ENCODE measurements at places on chromosomes 12 and 14.

GRCh38 chr12:76899522-76899921 is 20.7 kb upstream of the CSRP2 start:
- no peak for DNase-seq

DNA sequence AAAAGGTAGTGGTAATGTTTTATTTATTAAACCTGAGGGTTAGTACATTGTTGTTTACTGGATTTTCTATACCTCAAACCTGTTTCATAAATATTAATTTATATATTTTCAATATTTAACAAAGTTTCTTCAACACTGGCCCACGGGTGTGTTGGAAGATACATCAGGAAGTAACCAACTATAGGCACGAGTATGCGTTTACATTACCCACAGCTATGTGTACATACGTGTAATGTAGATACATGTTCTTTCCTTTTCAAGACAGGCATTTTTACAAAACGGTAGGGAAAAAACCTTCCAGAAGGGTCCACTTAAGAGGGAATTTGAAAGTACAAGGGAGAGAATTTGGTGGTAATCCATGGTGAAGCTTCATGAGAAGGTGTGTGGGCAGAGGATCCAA is 17.8 kb upstream of the KCNA1 start:
- DNase-seq, result no peak

DNA sequence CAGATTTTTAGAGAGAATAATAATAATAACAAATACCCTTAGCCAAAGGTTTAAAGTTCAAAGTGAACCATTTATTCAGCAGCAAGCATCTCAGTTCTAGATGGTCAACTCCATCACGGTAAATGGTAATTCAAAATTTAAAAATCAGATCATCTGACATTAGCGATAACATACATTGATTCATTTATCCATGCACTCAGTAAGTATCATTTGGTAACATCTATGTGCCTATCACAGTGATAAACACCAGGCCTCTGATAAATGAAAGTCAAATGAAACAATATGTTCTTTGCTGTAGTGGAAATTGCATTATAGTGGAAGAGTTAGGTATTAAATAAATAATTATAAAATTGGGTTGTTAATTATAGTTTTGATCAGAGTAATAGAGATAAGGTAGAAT is 108.8 kb downstream of the CNTN1 start:
- no peak for DNase-seq

- no peak for DNase-seq
These were observed 4.9 kb downstream of the AMN start for GRCh38 chr14:102927346-102927877.

GRCh38 chr12:79370021-79370420 is 320.7 kb downstream of the PAWR start:
- no peak for DNase-seq

DNA sequence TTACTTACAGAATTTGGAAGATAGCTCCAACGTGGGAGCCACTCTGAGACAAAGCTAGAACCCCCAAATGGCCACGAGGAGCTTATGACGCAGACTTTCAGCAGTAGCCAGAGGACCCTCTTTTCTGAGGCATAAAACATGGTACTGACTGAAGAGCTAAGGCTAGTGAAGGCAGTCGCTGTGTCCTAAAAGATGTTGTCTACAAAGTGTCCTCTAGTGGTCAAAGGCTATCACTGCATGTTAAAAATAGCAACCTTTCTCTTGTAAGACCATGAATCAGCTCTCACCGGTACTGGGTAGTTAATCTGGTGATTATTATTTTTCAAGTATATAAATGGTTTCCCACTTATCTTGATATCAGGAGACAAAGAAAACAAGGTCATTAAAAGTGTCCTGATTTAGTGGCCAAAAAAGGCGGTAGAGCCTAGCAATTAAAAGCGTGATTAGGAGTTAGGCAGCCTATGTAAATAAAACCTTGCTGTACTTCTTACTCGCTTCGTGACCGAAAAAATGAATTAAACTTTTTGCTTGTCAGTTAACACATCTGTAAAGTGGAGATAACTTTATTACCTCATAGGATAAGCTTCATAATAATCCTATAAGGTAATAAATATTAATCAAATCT is 47.0 kb upstream of the LGR5 start:
- DNase-seq, result no peak

All from activated T-cell treated with anti-CD3 and anti-CD28 coated beads for 4 hours (primary cell).